ENCODE measurements at places on chromosomes 7 and 10.

- no peak for DNase-seq
Observed at GRCh38 chr7:66033471-66034385, 41.9 kb upstream of the ASL start.

- DNase-seq: no peak
Observed at GRCh38 chr7:122269241-122269640, 35.3 kb downstream of the FEZF1 start.

GRCh38 chr7:47507522-47507921, 74.4 kb downstream of the TNS3 start:
- no peak for DNase-seq

- no peak for DNase-seq
Observed at GRCh38 chr7:149797771-149798170, 24.4 kb upstream of the ZNF467 start.

- no peak for DNase-seq
Observed at GRCh38 chr7:33250421-33250871, 121.1 kb downstream of the BBS9 start.

DNA sequence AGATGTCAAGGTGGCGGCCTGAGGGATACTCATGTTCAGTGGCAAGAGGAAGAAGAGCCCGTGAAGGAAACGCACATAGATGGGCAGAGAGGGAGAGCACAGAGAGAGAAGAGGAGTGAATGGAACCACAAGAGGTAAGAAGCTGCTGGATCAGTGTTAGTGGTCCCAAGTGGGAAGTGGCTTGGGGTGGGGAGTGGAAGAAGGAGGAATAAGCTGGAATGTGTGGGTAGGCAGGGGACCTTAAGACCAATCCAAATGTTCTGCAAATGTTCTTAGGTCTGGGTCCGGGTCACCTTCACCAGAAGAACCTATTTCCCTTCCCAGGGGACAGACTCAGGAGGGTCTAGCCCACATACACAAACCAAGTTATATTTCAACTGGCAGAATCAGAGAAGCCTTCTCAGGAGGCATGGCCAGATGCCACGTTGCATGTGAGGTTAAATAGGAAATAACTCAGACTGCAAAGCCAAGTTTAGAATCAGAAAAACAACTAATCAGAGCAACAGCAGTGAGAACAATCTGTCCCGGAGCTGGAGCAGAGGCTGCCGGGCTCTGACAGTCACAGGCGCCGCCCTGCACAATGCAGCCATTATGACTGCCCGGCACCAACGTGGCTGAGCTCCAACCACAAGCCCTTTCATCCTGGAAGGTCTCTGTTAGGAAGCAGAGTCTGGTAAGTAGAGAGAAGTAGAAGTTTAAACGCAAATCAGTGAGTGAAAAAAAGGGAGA, 78.6 kb upstream of the ARMC3 start:
- DNase-seq: no peak

- no peak for DNase-seq
Observed at GRCh38 chr10:45265996-45266395, 49.4 kb downstream of the OR13A1 start.

DNA sequence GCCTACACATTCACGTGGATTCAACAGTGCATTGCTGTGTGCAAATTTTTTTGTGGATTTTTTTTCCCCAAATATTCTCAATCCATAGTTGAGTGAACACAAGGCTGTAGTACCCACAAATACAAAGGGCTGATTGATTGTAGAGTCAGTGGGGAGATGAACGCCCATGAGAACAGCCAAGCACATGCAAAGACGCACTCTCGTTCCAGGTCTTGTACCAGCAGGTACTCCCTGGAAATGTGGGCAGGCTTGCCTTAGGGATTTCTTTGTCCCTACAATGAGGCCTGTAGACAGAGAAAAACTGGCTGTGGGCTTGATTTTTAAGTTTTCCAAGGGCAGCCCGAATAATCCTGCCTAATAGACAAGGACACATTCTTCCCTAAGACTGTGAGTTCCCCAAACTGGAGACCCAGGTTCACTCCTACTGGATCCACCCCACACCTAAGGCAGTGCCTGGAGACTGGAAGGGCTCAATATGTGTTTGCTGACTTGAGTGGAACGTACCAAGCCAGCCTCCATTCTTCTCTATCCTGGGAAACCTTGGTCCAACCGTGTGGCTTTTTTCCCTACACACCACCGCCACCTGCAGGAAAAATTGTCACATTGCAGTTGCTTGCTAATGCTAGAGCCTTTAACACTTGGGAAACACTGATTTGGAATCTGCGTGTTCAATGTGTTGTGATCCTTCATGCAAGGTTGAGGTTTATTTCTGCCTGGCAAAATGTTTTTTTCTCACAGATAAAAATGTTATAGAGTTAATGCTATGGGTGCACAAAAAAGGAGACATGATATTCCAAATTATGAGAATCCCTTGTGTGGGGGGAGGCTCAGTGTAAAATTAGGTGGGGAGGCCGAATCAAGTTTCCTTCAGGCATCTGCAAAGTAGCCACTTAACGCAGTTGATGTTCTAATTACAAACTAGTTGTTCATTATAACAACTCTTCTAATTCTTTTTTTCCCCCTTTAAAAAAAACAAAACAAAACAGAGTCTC, 49.3 kb downstream of the PPP1R17 start:
- DNase-seq: peak; percentile 35

- DNase-seq: no peak
Observed at GRCh38 chr7:437329-438251, 82.1 kb downstream of the PDGFA start.

GRCh38 chr7:8168336-8168735, 93.6 kb downstream of the ICA1 start:
- DNase-seq: no peak

DNA sequence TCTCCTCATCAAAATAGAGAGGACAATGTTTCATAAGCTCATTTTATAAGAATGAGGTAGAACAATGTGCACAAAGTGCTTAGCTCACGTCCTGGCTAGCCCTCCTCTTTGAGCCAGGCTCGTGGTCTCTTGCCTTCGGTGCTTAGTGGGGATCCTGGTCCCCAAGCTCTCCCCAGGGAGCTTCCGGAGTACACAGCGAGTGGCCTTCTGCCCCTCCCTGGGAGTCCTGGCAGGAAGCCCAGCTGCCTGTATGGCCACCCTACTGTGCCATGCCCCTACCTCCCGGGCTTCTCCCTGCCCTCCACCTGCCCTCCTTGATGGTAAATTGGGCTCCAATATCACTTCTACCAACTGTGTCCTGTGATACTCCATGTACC, 868 bp downstream of the MYO1G start:
- DNase-seq: no peak

GRCh38 chr10:12819071-12819470, 182.4 kb downstream of the CCDC3 start:
- DNase-seq: no peak

DNA sequence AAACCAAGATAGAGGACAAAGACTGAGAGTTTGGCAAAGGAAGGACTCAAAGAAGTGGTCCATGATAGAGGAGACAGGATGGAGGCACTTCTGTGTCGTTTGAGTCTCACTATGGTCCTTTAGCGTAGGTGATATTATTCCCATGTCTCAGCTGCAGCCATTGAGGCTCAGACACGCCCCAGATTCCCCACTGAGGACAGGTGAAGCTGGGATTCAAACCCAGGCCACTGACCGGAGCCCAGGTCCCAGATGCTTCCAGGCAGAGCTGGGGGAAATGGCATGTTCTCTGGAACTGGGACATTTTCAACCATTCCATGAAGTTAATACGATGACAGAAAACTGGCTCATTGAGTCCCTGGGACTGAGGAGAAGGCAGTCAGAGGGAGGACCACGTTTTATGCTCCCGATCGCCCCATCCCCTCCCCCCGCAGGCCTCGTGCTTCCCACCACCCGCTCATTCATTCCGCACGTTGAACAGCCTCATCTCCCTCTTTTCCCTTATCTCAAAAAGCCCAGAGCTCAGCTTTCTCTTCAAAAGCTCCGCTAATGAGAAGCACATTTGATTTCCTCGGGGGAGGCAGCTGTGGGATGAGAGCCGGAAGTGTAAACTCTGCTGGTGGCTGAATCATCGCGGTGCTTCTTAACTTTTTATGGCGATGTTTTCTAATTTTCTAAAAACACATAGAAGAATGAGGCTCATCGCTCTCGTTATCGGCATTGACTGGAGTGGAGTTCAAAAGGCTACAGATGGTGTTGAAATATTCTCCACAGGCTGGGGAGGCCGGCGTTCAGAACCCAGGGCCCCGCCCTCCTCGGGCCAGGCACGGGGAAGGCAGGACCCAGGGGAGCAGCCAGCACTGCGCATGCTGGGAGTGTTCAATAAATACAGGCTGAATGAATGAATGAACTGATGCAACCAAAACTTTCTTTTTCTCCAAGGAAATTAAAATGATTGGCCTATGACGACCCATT, 64.0 kb downstream of the OAT start:
- peak; percentile 59 for DNase-seq

DNA sequence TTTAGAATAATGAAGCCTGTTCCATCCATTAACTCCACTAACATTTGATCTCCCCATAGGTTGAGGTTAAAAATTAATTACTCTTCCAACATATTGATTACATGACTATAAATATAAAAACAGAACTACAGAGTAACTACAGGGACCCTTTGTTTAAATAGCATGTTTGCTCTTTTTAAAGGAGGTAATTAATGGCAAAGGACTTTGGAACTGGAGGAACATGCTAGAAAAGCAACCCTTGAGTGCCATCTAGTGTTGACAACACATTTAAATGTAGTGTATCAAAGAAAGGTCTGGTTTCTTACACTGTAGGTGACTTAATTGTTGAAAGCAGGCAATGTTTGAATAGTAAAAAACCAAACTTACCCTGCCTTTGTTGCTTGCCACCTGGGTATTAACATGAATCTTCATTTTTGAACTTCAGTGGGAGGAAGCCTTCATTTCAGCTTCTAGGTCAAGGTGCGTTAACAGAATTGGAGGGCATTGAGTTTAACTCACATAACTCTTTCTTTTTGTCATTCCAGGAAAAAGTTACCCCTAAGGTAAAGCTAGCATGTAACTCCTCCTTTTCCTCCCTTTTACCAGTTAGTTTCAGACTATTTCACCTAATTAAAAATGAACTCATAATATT, 52.6 kb upstream of the CAPZA2 start:
- peak; percentile 67 for DNase-seq

GRCh38 chr7:90181485-90181884, 27.2 kb downstream of the STEAP1 start:
- DNase-seq: no peak

- DNase-seq: no peak
Observed at GRCh38 chr7:73611017-73611555, 13.2 kb downstream of the MLXIPL start.

DNA sequence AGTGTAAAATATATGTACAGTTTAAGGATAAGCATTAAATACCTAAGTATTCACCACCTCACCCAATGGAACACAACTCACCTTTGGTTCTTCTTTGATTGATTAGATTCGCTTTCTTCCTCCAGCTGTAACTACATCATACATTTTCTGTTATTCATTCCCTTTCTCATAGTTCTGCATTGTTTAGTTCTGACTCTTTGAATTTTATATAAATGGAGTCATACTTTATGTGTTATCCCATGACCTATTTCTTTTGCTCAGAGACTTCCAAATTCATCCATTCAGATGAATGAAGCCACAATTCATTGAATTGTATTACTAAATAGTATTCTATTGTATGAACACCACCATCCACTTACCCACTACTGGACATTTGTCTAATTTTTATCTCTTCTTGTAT, 12.3 kb downstream of the THNSL1 start:
- no peak for DNase-seq

- no peak for DNase-seq
Observed at GRCh38 chr10:49161411-49161997, 26.7 kb downstream of the TMEM273 start.

DNA sequence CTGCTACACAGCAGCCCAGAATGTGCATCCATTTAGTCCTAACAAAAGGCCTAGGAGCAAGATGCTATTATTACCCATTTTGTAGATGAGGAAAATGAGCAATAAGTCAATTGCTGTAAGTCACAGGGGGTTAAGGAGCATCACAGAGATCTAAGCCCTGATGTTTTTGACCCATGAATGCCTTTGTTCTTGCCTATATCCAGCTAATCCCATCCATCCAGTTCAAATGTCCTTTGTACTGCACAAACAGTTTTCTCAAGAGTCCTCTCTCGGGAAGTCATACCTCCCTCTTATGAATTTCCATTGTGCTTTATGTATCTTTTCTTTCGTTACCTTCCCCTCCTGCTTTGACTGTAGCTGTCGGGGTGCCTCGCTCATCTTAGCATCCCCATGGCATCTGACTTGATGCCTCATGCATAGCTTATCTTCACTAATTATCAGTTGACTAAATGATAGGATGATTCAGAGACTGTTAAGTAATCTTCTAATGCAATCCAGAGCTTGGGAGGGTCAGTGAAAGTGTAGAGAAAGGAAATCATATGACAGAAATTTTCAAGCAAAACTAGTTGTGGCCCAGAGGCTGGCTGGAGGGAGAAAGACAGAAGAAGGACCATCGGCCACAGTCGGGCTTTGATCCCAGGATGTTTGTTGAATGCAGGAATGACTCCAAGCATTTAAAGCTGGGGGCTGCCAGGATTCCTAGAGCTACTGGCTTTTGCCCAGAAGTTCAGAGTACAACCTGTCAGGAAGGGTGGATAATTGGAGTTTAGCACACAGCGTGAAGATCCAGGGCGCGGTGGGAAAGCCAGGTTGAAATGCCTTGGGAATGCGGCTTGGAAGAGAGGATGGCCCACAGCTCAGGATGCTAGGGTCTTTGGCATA, 23.5 kb downstream of the BLVRA start:
- DNase-seq: no peak

GRCh38 chr7:153590571-153590970, 461.6 kb upstream of the DPP6 start:
- DNase-seq: no peak

- DNase-seq: no peak
Observed at GRCh38 chr10:97762056-97762455, 9.7 kb downstream of the SFRP5 start.

DNA sequence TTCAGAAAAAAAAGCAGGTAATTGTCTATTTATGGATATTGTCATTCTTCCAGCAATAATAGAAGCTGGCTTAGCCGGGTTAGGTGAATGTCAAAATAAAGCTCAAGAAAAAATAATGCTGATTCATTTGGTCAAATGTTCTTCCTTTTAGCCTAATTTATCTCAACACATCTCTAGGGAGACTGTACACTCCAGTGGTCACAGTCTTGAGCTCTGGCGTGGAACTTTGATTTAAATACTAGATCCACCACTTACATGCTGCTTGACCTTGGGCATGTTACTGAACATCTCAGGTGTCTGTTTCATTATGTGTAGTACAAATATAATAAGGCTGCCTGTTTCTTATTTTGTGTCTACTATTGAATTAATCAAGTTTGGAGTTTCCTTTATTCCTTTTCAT, 22.0 kb downstream of the PRTFDC1 start:
- no peak for DNase-seq

DNA sequence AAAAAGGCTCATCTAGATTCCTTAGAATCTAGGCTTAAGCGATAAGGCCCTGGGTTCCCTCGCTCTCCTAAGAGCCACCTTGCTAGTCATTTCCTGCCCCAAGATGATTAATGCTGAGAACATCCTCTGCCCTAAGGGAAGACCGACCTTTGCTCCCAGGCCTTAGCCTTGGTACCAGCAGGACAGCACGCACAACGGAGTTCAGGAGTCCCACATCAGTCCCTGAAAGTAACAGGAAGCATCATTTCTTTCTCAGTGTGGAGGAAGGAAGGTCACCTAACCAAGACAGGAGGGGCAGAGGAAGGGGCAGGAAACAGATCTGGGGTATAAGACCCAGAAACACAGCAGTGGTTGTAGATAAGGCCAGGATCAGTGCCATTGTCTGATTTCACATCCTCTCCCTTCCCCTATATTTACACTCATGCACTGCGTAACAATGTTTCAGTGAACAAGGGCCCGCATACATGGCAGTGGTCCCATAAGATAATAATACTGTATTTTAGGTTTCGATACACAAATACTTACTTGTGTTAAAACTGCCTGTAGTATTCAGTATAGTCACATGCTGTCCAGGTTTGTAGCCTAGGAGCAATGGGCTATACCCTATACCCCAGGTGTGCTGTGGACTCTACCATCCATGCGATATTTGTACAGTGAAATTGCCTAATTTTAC, 8.1 kb upstream of the FAM107B start:
- peak; percentile 61 for DNase-seq

All from HCT116 (cell line).